ENCODE measurements at places on chromosomes 11 and 22.

DNA sequence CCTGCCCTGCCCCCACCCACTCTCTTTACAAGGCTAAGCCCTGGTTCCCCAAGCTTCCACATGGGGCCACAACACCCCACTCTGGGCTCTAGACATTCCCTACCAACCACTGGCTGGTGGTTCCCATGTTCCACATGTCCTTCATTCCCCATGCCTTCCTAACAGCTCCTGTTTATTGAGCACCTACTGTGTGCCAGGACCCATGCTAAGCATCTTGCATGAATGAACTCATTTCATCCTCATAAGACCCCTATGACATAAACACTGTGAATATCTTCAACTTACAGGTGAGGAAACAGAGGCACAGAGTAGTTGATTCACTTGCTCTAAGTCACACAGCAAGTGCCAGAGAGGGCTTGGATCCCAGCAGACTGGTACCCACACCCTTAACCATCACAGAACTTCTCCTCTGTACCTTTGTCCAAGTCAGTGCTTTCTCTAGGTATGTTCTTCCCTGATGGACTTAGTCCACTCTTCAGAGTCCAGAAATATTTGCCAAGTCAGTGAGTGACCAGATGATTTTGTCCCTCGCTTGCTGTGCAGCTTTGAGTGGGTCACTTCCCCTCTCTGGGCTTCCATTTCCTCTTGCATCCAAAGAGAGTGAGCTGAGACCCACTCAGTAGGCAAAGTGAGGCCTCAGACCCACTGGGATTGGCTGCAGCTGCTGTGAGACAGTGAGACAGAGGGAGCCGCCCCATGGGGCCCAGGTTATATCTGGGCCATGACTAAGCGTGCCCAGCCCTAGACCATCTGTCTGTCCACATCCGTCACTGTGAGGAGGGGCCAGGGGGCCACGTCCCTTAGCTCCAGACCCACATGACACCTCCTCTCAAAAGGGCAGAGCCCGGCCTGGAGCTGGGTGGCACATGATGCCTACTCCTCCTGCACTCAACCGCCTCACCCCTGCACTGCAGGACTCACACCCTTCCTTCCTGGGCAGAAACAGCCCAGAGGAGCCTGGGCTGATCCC lies 132.4 kb downstream of the MN1 start:
- DNase-seq: no peak

- no peak for DNase-seq
Measured at GRCh38 chr22:27853424-27853823, 51.9 kb upstream of the MN1 start.

GRCh38 chr22:38724926-38725571 lies 19.3 kb downstream of the GTPBP1 start:
- no peak for DNase-seq

- peak; percentile 25 for DNase-seq
Measured at GRCh38 chr11:43359422-43359818, 700 bp downstream of the TTC17 start.

Data from stimulated activated CD4-positive, alpha-beta T cell treated with anti-CD3 and anti-CD28 coated beads, Interleukin-12 subunit alpha, Interleukin-12 subunit beta, amount 100 ng/mL, for 4 hours (primary cell).